H4 (cell line): ENCODE measurements at places on chromosomes 3 and 15.

DNA sequence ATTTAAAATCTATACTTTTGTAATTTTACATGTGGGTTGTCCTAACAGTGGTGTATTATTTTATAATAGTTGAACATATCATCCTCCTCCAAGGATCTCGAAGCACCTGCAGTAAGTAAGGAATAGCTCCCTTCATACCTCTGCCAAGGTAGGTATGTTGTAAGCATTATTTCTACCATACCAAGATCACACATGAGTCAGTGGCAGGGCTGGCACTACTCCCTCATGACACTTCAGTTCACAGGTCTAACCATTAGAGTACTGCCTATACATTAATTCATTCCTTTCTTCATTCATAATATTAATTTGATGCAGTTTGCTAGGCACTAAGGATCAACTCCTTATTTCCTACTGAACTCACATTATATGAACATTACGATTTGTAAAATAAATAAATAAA is 11.9 kb upstream of the LEKR1 start:
- DNase-seq: no peak

- no peak for DNase-seq
Observed at GRCh38 chr3:178671377-178671776, 135.1 kb downstream of the KCNMB2 start.

DNA sequence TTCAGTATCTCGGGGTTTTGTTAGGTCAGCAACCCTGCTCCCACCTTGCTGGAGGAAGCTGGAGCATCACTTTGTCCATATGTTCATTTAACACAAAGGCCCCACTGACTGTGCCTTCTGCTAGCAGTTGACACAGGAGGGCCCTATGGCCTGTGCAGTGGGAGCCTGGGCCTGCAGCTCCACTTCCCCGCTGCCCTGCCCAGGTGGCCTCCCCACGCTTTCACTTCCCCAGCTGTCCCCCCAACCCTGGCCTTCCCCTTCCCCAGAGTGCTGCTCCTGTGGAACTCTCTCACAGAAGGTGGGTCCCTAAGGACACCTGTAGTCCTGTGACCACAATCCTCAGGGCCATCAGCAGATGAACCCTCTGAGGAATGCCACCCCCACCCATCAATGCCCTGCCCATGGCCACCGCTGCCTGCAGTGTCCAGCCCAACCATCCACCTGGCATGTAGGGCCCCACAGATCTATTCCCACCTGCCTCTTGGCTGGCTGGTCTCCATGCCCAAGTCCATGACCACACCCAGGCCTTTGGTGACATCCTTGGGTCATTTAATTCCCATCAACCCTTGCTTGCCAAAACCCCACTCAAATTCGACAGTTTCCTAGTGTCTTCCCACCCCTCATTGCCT is 13.5 kb downstream of the TBC1D21 start:
- no peak for DNase-seq

GRCh38 chr15:45259796-45260195 is 7.8 kb downstream of the SLC28A2 start:
- DNase-seq: no peak

- no peak for DNase-seq
Observed at GRCh38 chr15:61075741-61076140, 153.4 kb downstream of the RORA start.

DNA sequence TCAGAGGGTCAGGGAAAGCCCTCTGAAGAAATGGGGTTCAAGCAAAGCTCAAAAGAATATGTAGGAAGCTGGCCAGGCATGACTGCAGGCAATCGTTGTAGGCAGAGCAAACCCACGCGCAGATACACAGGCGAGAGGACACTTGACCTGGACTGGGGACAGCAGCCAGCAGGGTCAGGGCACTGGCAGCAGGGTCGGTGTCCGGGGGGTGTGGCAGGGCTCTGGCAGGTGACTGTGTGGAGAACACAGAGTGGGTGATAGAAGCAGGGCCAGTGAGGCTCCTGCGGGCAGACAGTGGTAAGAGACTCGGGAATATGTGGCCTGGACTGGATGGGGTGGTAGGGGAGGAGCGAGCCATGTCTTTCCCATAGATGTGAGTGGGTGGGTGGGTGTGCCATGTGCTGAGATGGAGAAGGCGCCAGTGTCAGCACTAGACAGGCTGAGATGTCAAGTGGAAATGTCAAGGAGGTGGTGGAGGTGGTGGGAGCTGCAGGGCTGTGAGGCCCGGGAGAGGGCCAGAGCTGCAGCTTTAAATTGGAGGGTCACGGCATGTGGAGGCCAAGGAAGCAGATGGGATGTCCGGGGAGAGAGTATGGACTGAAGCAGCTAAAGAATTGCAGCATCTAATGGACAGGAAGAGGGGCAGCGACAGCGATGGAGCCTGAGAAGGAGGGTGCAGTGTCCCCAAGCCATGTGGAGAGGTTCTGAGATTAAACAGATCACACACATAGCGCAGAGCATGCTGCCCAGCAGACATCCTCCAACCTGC is 13.4 kb downstream of the TMEM43 start:
- no peak for DNase-seq

DNA sequence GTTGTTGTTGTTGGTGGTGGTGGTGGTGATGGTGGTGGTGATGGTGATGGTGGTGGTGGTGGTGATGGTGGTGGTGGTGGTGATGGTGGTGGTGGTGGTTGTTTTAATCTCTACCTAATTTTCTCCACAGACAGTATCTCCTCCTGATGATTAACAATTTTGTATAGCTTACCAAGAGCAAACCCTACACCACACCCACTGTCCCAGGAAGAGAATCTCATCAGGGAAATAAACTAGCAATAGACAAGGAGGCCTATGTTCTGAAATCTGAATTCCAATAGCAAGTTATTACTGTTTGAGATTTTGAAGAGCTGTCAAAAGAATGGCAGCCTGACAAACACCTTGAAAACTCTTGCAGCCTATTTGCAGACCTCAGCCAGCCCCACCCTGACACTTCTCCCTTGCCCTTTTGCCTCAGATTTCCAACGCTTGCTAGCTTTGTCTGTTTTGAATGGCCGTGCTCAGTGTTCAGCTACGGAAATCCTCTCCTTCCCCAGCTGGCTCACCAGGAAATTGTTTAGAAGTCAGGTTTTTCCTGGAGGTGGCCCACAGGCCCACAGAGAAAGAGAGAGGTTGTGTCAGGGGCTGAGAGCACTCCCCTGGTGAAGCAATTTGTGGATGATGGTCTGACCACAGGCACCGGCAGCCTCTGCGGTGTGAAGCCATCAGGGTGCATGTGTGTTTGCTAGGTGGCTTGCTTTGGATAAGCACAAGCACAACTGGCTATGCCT is 101.6 kb downstream of the MAGI1 start:
- no peak for DNase-seq
